ENCODE measurements at places on chromosomes 6 and 20. TPM values are rescaled to one million over a fixed set of nuclear protein-coding genes. Genes with fewer than 3 reads are reported as not detected.

- no peak for DNase-seq
These were observed 58.5 kb downstream of the SUN5 start for GRCh38 chr20:32945710-32946221.

DNA sequence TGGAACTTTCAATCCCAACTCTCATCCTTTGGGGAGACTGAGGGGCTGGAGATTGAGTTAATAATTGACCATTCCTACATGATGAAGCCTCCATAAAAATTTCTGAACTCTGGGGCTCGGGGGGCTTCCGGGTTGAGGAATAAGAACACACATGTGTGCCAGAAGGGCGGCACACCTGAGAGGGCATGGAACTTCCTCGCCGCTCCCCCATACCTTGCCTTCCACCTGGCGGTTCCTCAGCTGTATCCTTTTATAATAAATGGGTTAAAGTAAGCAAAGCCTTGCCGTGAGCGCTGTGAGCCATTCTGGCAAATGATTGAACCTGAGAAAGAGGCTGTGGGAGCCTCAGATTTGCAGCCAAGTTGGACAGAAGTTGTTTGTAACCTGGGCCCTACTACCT, 164.8 kb downstream of the LY86 start:
- DNase-seq, result no peak

- no peak for DNase-seq
These were observed 286.1 kb upstream of the FOXQ1 start for GRCh38 chr6:1025821-1026220.

Gene SLC2A10
- 7.4 TPM for total RNA-seq

DNA sequence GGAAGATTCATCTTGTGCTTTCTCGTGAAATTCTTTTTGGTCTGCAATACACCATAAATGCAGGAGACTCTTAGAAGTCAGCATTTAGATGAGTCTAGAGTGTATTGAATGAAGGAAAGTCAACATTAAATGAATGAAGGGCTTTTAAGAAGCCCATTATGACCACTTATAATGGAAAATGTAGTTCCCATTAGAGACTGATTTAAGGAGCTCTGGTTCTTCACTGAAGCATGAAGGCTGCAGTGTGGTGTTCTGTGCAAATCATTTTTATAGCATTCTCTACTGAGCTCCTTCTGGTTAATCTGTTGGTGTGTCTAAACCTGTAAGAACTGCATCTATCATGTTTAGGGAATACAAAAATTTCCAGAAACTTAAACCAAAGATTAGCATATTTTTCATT, 19.7 kb downstream of the NCOA7 start:
- no peak for DNase-seq

Gene DDR1
- 96.2 TPM for total RNA-seq

Gene CCM2L
- total RNA-seq, result 6.2 TPM

- no peak for DNase-seq
These were observed 81.4 kb upstream of the TCF21 start for GRCh38 chr6:133807501-133807900.

- DNase-seq, result peak; percentile 63
These were observed at the start of gene FOXQ1 for GRCh38 chr6:1311400-1312202. FOXQ1 (plus strand) TSS chr6:1312098; CDS start chr6:1312705, 607 bp downstream.

Gene RNASET2
- total RNA-seq, result 19.4 TPM

Gene STMND1
- total RNA-seq, result not detected

DNA sequence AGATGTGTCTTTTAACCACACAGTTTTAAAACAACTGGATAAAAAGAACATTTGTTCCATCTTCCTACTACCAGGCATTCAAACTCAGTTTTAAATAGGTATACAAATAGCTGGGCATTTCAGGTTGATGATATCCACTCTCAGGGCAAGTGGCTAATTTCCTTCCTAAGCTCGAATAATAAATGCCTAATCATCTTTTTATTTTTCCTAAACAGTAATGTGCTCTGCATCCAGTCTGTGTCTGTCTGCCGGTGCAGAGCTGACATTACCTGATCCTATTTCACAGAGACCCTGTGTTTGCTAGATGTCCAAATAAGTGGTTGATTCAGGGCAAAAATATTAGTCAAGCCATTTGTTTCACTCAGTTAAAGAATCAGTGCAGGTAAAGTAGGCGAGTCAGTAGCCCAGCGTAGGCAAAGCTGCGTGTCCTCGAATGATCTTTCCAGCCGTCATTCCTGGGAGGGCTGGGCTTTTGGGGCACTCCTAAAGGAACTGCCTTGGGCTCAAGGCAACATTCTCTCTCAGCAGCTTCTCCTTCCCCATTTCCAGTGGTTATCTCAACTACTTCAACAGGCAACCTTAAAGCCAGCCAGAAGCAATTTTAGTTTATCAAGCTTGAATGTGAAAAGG, 74.2 kb upstream of the BMP2 start:
- no peak for DNase-seq

- no peak for DNase-seq
These were observed 29.8 kb downstream of the PDYN start for GRCh38 chr20:1964061-1964460.

Gene NNAT
- total RNA-seq, result 1.1 TPM

Gene TP53TG5
- 1.4 TPM for total RNA-seq

GRCh38 chr6:3410385-3411360, 46.2 kb downstream of the SLC22A23 start:
- DNase-seq, result peak; percentile 61

DNA sequence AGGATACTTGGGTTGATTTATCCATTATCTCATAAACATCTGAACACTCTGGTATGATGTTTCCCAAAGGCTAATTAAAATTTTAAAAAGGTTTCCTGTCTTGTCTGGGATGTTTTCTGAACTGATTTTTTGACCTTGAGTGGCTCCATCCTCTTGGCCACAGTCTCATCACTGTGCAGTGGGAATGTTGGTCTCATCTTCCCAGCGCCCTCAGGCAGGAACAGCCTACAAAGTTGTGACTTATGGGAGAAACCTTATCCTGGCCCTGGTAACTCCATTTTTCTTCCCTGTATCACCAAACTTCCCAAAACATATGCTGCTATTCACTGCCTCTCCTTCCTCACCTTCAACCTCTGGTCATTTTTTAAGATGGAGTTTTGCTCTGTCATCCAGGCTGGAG, 6.8 kb upstream of the BPIFA3 start:
- no peak for DNase-seq

Gene TFAP2D
- total RNA-seq, result not detected

DNA sequence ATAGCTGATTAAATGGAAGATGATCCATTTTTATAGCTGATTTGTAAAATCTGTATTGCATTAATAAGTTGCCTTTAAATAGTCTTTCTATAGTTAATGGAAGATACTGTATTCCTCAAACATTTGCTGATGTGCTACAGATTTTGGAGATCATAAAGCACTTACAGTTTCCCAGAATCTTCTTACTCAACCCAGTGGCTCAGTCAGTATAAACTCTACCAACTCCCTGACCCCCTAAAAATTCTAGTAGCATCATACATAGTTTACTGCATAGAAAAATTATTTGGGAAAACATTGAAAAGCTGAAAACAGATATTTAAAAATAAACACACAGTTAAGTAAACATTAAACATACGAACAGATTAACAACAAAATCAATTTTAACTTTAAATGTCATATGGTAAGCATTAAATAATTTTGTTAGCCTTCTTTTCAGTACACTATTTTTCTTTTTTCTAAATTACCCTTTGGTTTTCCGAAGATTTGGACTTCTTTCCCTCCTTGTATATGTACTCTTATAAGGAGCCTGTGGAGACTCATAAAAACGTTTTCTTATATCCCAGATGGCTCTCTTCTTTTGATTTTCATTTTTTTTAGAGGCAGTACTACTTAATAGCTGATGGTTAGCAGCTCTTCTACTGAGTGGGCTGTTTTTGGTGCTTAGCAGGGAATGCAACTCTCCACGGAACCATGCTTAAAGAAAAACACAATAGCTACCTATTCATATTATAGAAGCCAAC, 62.7 kb upstream of the BMP5 start:
- DNase-seq, result no peak

Data from right cardiac atrium (tissue), 5 donors.